ENCODE measurements at places on chromosomes 7 and 10.

DNA sequence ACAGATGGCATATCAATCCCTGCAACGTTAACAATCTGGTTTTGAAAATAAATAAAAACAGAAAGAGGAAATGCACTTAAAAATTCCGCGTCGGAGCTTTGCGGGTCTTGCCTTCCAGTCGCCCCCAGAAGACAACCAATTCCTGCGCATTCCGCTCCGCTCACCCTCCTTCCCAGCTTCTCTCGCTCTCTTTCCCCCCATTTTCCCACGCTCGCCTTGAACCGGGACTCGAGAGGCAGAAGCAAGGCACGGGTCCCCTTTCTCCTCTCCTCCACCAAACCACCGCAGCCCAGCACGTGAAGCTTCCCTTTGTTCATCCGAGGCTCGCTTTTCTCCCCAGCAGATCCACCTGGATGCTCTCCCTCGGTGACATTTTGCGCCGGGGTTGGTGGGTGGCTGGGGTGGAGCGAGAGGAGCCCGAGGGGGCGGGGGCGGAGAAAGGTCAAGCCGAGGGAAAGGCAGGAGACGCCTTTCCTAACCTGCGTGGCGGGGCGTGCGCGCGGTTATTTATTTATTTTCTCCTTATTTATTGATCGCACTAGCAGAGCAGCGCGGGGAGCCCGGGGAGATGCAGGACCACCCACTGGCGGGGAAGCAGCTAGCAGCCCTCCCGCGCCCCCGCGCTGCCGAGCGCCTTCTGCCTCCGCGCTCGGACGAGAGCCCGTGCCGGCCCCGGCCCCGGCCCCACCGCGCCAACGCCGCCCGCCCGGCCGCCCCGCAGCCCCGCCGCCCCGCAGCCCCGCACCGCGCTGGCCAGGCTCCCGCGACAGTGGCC is at the start of gene KCND2:
KCND2 (plus strand) TSS at position 475 of the 775 bp plus-strand sequence.
- DNase-seq = no peak

- DNase-seq = peak; percentile 59
These were observed 2.9 kb upstream of the NRAP start for GRCh38 chr10:113666682-113667252.

GRCh38 chr7:90271753-90272152 is 26.8 kb downstream of the CFAP69 start:
- peak; percentile 82 for DNase-seq

DNA sequence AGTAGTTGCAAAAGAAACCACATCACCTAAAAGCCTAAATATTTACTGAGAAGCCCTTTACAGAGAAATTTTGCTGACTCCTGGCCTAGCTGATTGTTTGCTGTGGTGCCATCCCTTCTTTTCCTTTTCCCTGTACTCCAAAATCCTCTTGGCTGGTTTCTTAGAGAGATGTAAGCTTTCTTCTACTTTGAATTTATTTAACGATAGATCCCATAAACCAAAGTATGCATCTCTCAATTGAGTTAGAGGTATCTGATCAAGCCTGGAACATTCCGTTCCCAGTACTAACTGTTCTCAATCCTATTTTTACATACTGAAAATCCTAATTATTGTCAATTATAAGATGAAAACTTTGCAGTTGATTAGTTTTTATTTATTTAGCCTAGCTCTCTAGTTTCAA is 6.3 kb downstream of the TMEM60 start:
- DNase-seq = no peak

DNA sequence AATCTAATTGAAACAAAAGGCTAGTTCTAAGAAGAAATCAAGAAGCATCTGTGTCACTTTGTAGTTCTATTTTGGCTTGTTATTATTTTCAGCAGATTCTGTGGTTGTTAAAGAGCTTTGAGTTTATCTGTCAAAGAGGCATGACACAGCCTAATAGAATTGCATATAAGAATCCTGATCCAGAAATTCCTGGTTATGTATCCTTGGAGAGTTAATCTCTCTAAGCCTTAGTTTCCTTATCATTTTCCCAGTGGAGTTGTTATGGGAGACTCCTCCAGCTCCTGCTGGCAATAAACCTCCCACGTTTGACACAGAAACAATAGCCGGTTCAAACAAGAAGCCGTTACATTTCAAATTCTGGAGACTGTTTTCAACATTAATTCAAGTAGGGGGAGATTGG is 288.3 kb downstream of the SDHAF3 start:
- no peak for DNase-seq

- DNase-seq = no peak
These were observed 15.3 kb upstream of the MAPK8 start for GRCh38 chr10:48291190-48291589.

DNA sequence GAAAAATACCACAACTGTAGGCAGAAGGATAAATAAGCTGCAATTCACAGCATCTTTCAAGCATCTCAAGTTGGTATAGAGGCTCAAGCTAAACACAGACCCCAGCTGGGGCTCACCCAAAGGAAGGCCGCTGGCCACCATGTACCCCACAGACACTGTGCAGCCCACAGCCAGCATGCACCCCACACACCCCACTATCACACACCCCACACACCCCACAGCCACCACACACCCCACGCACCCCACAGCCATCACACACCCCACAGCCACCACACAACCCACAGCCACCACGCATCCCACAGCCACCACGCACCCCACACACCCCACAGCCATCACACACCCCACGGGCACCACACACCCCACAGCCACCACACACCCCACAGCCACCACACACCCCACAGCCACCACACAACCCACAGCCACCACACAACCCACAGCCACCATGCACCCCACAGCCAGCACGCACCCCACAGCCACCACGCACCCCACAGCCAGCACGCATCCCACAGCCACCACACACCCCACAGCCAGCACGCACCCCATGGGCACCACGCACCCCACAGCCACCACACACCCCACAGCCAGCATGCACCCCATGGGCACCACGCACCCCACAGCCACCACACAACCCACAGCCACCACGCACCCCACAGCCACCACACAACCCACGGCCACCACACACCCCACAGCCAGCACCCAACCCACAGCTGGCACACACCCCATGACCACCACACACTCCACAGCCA is 214.7 kb downstream of the DNAJB6 start:
- no peak for DNase-seq

DNA sequence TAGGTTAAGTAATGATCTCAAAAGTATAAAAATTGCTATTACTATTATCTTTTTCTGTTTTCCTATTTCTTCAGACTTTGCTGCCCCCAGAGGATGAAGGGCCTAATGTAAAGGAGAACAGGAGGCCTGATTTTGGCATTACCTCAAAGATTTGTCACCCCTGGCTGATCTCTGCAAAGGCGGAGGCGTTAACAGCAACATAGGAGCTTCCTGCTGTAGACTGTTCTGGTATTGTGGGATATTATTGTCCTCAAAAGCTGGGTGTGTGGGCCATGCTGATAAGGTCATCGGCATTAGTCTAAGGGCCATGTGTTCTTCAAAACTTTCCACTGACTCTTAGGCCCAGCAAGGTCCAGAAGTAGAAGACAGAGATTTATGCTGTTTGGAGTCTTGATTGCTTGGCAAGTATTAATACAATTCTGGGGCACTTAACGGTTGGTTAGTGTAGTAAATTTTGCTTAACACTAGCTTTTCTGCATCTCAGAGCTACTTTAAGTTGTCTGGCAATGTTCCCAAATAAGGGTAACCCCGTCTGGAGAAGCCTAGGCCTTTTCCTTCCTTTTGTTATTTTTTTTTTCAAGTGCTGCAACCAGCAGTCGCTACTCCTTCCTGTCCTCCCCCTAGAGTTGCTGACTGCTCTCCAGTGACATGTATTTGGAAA is 14.0 kb upstream of the ENTPD1 start:
- no peak for DNase-seq

- no peak for DNase-seq
These were observed 14.4 kb downstream of the WEE2 start for GRCh38 chr7:141722529-141722928.

DNA sequence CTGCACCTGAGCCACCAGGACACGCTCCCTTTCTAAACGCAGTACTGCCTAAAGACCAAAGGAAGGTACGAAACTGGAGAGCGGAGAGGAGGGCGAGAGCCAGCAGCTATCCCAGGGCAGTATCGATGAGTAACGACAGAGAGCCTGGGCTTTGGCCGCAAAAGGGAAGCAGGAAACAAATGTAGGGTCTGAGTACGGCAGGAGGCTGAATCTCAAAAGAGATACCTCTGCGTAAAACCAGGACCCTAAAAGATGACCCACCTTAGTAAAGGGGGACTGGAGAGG is 20.4 kb downstream of the PARP12 start:
- DNase-seq = no peak

DNA sequence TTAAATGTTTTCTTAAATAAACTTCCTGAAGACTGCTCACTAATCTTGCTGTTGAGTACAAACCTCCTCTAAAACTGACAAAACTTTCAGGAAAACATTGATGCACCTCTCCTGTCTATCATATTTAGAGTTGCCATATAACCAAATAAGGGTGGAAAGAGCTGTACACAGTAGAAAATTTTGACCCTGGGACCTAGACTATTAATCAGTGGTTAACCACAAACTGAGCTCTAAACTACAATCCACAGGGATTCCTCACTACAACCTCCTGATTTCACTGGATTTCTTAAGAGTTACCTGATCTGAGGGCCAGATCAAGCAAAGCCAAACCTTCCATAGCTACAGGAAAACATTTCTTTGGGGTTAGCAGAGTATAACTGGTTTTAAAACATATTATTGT is 39.9 kb upstream of the WNT16 start:
- DNase-seq = peak; percentile 76

GRCh38 chr10:131889755-131890154 is 11.1 kb upstream of the PPP2R2D start:
- no peak for DNase-seq

DNA sequence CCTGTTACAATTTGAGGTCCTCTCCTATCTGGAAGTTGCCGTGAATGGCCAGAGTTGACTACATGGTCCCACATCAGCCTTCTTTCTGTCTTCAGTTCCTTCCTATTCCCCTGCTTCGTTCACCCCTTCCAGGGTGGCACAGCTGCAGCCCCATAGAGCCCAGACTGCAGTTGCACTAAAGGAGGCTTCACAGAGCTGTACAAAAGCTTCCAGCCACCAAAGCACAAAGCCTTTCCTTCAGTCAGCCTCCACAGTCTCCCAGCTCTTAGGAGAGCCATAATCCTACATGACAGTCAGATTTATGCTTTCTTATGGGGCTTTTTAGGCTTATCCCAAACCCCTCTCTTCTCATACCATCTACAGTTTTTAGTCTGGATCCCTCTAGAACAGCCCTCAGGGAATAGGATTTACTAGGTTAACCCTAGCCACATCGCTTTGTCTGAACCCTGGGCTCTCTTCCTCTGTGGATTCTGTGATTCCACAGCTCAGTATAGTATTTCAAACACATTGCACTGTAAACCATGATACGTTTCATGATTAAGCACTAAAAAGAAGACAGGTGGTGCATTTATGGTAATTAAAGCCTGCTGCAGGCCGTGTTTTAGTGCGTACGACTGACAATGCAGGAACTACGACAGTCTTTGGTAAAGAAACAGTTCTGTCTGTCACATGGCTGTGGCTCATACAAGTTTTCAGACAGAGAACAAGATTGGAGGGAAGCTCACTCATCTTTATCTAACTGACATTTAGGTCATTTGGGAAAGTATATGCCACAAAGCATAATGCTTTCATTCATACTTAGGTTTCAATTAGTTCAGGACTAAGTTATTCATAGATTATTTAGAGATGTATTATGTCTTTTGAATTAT is 208.3 kb upstream of the KMT2E start:
- DNase-seq = no peak

- DNase-seq = peak; percentile 62
These were observed 106.2 kb downstream of the ABCC2 start for GRCh38 chr10:99888622-99889021.

DNA sequence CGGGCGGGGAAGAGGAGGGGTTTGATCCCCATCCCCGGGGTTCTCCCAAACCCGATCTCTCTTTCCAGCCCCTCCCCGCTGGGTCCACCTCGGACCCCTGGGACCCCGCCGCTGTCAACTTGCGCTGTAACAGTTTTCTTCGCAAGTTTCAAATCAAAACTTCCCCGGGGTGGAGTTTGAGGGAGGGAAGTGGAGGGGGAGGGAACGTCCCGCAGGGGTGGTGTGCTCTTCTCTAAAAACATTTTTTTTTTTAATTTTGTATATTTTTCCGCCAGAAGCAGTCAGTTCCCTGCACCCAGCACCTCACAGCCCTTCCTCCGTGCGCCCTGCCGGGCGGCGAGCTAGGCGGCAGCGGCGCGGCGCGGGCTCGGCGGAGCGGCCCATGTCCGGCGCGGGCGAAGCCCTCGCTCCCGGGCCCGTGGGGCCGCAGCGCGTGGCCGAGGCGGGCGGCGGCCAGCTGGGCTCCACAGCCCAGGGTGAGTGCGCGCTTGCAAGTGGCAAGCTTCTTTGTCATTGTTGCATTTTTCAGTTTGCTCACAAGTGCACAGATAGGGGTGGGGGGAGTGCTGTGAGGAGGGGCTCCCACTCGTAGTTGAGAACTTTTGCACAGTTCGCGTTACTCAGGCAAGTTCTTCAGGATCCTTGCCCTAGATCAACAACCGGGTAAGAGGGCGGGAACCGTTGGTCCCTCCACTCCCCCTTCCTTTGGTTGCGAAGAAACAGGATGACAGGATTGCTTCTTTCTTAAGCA is 933 bp downstream of the MDFIC start:
- DNase-seq = peak; percentile 76

DNA sequence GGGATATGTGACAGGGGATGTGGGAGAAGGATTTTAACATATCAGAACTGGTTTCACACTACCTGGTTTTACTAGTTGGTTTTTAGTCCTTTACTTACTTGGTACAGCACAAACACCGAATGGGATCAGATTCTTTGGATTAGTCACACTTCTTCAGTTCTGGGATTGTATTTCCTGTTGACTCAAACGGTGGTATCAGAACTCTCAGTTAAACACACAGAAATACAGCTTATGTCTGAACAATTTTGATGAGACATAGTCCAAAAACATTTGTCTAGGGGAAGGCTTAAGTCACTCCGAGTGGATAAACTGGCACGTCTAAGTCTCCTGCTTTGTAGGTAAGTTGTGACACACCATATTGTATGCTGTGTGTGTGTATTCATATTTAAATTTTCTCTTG is 480.5 kb downstream of the PHTF2 start:
- peak; percentile 87 for DNase-seq

Data from EH (cell line).